ENCODE measurements at places on chromosomes 1 and 21.

DNA sequence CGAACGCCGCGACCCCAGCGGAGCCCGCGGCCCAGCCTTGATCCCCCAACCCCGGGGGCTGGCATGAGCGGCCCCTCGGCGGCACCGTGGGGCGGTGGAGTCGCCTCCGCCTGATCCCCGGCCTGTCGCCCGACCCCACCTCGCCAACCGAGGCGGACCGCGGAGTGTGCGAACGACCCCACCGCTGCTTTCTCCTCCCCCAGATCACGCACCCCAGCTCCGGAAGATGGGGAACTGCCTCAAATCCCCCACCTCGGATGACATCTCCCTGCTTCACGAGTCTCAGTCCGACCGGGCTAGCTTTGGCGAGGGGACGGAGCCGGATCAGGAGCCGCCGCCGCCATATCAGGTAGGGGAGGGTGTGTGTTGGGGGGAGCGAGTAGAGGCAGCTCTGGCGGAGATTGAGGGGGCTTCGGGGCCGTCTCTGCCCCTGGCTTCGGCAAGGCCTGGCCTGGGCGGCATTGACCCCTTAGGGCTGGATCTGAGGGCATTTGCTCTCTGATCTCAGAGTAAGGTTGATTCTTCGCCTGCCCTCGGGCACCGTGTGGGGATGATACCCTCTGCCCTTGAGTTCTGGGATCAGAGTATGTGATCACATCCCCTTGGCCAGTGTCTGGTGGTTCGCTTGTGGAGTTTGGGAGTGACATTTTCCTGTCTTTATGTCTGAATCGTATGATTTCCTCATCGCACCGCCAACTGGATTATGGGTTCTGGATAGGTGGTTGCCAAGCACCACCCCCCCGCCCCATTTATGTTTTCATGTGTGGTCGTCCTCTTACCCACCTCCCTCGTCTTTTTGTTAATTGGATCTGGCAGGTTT lies 668 bp downstream of the RNF11 start:
- peak; percentile 22 for DNase-seq

GRCh38 chr1:20555758-20556120 lies 3.4 kb downstream of the FAM43B start:
- no peak for DNase-seq

DNA sequence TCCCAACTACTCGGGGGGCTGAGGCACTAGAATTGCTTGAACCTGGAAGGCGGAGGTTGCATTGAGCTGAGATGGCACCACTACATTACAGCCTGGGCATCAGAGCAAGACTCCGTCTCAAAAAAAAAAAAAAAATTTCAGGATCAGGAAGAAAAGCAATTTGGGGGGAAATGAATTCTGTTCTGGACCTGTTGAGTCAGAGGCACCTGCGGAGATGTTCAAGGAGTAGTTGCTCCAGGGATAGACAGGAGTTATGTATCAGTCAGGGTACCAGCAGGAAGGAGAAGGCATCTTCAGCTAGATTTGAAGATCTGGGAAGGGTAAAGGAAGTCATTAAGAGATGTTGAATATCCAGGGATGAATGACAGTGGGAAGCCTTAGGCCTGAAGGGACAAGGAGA lies 2.9 kb upstream of the RHBDL2 start:
- no peak for DNase-seq

GRCh38 chr1:27554293-27554692 lies 49.7 kb downstream of the AHDC1 start:
- DNase-seq = no peak

DNA sequence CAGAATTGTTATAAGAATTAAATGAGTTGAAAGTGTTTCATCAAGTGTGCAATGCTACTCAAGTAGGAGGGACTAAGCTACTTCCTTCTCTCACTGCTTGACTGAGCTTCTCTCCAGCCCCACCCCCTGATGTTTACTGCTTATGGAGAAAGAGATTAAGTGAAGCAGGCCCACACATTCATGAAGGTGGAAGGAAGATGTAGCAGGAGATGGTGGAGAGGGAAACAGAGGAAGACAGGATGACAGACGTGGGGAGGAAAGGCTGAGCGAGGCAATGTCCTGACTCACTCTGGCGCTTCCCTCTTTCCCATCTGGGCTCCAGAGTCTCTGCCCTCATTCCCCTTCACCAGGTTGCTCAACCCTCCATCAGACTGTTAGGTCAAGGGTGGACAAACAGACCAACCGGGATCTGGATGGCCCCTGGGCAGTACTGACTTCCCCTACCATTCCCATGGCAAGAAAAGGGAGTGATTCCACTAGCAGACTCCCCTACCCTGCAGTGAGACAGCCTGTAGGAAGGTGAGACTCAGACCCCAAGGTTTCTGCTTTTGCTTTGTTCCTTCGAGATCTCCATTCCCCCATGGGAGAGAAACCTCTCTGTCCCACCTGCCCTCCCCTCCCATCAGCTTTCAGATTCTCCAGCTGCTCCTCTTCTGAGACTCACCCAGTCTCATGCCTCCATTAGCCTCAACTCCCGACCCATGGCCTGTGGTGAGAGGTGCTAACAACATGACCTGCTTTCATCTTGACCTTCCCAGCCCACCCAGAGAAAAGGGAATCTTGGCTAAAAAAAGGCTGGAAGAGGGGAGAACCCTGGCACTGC lies 3.1 kb upstream of the ARHGEF2 start:
- no peak for DNase-seq

DNA sequence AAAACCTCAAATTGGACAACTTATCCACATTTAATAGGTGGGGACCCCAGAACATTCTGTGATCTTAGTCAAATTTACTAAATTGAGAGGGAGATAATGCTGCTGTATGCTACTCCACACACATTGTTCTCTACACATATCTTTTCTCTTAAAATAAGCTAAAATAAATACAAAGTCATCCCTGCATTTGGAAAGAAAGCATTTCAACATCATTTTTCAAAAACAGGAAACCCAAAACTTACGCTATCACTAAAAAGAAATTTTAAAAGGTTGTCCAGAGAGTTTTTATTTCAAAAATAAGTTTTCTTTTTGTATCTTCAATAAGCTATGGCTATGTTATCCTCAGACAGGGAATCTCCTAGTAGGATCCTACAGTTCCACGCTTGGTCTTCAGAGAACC lies 19.5 kb upstream of the OR6N2 start:
- DNase-seq = no peak

DNA sequence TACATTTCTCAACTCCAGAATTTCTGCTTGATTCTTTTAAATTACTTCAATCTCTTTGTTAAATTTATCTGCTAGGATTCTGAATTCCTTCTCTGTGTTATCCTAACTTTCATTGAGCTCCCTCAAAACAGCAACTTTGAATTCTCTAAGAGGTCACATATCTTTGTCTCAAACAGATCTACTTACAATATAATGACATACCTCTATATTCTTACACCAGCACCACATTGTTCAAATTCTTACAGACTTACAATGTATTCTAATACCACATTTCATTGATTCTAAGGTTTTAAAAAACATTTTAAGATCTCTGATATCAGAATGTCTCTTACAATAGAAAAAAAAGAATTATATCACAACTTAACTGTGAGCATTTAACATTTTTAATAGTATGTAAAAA lies 77.4 kb downstream of the DIRAS3 start:
- DNase-seq = no peak

Data from NK-92 treated with Interleukin-12 subunit alpha and Interleukin-12 subunit beta, amount 100 ng/mL, for 24 hours (cell line).